ENCODE measurements at places on chromosomes 7 and 10.

DNA sequence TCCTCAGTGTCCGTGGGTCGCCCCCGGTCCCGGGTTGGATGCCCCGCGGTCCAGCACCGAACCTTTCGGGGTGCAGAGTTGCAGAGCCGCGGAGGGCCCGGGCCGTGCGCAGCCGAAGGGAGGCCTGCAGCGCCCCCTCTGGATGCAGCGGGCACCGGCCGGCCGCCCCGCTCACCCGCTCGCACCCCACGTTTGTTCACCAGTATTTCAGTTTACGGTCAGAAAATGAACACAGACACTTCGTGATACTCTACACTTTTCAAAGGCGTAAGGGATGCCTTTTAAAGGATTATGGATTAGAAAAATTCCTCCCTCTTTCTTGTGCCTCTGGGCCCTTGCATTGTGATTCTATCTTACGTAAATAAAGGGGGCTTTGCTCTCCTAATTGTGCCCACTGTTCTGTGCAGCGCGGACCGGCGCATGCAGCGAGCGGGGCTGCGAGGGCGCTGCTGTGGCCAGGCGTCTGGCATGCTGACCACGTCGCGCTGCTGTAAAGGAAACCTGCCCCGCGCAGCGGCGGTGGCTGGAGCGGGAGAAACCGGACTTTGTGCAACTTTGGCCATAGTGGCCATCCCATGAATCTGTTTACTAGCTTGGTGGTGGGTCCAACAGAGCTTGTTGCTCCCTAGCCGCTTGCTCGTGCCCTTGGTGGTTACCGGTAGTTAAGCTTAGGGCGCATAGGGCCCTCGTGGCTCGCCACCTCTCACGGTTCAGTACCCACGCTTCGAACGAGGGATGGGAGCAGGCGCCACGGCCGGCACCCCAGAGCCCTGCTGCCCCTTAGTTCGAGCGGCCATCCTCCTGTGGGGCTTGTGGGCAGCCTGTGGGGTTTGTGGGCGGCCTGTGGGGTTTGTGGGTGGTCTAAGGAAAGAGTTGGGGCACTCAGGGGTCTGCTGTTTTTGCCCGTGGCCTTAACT, 739 bp upstream of the MEST start:
- DNase-seq: no peak

DNA sequence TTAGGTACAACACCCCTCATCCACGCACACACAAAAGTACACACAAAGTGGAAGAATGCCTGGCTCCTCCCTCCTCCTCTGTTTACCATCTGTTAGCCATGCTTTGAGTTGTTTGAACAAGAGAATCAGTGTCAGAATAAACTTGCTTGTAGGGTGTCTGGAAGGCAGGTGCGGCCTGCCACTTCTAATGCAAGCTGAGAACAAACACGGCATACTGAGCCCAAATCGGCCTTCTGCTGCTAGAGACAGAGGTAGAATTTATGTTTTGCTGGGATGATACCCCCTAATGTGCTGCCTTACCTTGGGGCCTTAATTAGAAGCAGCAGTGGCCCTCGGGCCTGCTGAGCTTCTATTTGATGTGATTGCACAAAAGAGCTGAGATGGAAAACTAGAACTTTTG, 24.9 kb upstream of the FAM180A start:
- DNase-seq: no peak

GRCh38 chr7:128405471-128406313, 4.1 kb downstream of the IMPDH1 start:
- DNase-seq: peak; percentile 38

DNA sequence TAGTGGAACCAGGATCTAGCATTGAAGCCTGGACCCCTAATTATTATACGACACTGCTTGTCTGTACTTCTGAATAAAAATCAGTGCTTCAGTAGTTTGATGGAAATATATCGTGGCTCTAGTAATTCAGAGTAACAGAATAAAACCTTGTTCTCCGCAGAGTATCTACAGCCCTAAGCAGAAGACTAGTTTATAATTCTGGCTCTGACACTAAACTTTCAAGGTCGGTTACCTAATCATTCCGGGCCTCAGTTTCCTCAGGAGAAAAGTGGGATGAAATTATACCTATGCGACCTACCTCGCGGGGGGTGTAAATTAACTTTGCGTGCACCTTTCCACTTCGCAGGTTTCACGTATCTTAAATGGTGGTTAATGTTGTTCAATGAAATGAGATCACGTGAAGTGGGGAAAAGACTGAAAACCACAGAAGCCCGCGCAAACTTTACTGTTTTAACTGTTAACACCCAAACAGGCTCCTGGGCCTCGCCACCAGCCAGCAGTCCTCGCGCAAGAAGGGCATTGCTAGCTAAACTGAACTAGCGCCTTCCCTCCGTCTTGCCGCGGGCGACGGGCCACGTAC, 615 bp downstream of the THAP5 start:
- DNase-seq: peak; percentile 25

DNA sequence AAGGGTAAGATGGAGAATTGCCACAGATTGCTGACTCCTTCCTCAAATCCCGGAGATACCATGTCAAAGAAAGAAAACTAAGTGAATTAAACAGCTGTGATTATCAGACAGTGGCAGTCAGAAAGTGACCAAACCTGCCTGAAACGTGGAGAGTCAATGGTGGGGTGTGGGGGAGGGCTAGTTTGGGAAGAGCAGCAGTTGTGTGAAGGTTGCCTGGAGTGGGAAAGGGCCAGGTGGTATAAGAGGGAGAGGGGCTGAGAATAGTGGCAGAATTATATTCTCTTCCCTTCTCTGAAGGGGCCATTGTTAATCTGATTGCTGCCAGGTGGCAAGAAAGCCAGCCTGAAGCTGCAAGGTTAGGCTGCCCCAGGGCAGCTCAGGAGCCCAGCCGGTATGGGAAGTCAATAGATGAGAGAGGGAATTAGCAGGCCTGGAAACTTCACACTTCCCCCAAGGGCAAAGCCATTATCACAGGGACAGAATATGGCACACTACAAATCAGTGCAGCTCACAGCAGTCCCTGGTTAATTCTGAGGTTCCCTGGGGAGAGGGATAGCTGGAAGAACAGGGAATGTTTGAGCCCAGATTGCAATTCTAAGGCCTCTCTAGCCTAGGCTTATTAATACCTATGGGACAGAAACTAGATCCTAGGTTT, 83.9 kb upstream of the ITGB1 start:
- DNase-seq: no peak

DNA sequence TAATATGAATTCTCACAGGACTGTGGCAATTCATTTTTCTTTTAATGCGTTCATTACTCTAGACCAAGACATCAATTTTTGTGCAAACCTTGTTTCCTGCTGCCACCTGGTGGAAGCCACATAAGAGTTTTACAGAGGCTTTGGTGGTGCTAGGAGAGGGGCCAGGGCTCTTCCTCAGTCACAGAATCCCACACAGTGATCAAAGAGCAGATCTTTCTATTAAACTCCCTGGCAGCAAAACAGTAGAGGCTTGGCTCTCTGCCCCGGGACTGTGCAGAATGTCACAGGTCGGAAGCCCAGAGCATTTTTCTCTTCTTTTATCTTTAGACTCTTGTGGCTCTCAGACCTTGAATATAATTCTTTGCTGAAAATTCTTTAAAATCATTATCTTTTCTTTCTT, 506.4 kb upstream of the C7orf33 start:
- no peak for DNase-seq

DNA sequence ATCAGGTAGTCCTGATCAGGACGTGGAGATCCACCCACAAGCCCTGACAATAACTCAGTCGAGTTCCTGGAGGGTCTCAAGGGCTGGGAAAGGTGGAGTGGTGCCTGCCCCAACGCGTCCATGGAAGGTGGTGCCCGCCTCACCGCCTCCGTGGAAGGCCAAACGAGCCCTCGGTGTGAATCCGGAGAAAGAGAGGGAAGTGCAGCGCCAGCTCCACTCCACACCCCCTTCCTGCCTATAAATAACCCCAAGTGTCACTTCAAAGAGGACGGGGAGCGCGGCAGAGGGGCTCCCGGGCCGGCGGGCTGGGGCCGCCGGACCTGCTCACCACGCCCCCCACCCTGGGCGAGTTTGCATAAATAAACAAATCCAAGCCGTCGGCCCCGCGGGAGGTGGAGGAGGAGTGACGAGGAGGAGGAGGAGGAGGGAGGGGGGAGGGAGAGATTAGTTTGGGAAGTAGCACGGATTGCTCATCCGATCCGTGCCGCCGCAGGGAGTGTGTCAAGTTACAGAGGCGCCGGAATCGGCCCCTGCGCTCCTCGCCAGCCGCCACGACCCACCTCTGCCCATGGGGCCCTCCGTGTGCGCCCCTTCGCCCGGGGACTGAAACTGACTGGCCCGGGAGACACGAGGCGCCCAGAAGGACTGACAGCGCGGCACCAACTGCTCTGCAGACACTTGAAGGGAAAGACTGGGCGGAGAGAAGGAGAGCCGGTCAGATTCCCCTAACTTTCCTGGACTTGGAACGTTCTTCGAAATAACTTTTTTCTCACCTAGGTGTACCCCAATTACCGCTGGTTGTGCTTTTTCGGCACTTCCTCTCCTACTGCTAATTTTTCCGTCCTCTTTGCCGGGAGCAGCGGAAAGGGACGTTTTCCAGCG, at the start of gene COL13A1:
TSS of gene COL13A1 (plus strand) at position 473 of the 882 bp plus-strand sequence. CDS start 518 bp downstream, outside the sequence.
- DNase-seq: no peak

- DNase-seq: no peak
Measured at GRCh38 chr10:103740611-103741010, 114.8 kb downstream of the SH3PXD2A start.

- no peak for DNase-seq
Measured at GRCh38 chr10:125881192-125881591, at the start of gene DHX32. TSS of gene DHX32 (minus strand) at chr10:125881292. CDS start at chr10:125880824, 468 bp downstream.

DNA sequence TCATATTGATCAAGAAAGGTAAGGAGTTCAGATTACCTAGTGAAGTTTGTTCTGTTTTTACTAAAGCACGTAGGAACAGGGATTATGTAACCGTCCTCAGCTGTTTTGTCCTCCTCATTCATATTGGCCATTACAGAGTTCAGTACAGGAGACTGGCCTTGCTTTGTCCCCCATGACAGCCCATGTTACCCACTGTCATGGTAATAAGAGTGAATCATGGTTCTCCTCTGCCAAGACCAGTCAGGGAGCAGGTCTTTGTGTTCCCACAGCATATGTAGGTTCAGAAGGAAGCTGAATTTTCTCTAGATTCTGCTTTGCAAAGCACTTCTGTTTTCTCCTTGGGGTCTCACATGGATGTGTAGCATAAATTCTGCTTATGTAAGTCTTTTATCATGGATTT, 106.2 kb upstream of the GPR141 start:
- DNase-seq: no peak

DNA sequence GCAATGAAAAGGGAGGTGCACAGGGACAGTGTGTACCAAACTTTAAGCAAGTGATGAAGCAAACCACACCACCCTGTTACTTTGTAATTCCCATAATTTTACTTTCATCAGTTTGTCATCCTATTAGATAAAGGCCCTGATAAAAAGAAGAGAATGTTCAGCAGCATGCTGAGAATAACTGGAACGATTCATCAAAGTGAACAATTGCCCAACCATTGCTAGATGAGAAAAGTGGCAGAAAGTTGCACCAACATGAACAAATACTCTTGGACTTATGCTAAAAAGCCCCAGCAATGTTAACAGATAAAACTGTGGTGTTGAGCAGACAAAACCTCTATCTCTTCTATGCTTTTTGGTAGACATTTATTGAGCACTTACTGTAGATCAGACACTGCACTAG, 75.5 kb upstream of the PCGF5 start:
- no peak for DNase-seq

Measured in activated CD8-positive, alpha-beta memory T cell treated with anti-CD3 and anti-CD28 coated beads for 1 hour (primary cell).